ENCODE measurements at places on chromosomes 2 and 18. TPM values are rescaled to one million over a fixed set of nuclear protein-coding genes. Genes with fewer than 3 reads are reported as not detected.

Gene HOXD13
- not detected for total RNA-seq

Gene BOLL
- total RNA-seq: not detected

Gene NYAP2
- not detected for total RNA-seq

Gene DQX1
- under 0.01 TPM for total RNA-seq

Gene FAHD2A
- 14.8 TPM for total RNA-seq

Gene LIMS2
- total RNA-seq: 19.6 TPM

Gene ARPC2
- 566 TPM for total RNA-seq
